ENCODE measurements at places on chromosomes 1 and 21. TPM values are rescaled to one million over a fixed set of nuclear protein-coding genes. Genes with fewer than 3 reads are reported as not detected.
A peak's percentile ranks its signal among the peaks of the same experiment; 100 is the strongest.

Gene FOXD3
- not detected for polyA plus RNA-seq

DNA sequence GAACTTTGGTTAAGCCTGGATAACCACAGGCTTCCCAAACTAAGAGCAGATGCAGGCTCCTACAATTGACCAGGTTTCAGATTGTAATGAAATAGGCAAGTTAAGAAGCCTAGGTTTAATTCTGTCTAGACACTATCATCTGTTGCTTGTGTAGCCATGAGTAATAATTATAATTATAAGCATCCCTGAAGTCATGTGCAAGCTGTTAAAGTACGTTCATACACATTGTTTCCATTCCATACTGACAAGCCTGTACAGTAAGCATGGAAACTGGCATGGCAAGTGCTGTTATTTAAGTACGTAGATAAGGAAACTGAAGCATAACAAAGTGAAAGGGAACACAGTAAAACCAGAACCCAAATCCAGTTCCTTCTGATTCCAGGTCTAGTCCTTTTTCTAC, 557.2 kb upstream of the BEND5 start:
- no peaks in the 10 kb centered on the region for H3K27me3 ChIP-seq
- DNase-seq: no peak
- no peaks in the 10 kb centered on the region for H3K4me1 ChIP-seq
- no peaks in the 10 kb centered on the region for H3K36me3 ChIP-seq
- no peak overlapping the region for H3K4me3 ChIP-seq

GRCh38 chr1:170929412-170929834, 5.9 kb upstream of the MROH9 start:
- H3K4me1 ChIP-seq: peaks cover 23% of the 10 kb centered on the region
- H3K36me3 ChIP-seq: no peaks in the 10 kb centered on the region
- DNase-seq: no peak
- no peak overlapping the region for H3K4me3 ChIP-seq
- peak overlapping the region; percentile 47 for H3K27ac ChIP-seq

Gene HUNK
- not detected for polyA plus RNA-seq

- H3K27ac ChIP-seq: no peak overlapping the region
- H3K4me1 ChIP-seq: peaks cover 2% of the 10 kb centered on the region
- H3K4me3 ChIP-seq: no peak overlapping the region
- no peaks in the 10 kb centered on the region for H3K36me3 ChIP-seq
- peaks cover 9% of the 10 kb centered on the region for H3K27me3 ChIP-seq
Observed at GRCh38 chr1:228376651-228377631, 29.7 kb downstream of the TRIM11 start.

Data from keratinocyte (primary cell).